ENCODE measurements at places on chromosomes 7 and 10.

- DNase-seq: no peak
Measured at GRCh38 chr10:85458324-85458723, 908.3 kb downstream of the GRID1 start.

DNA sequence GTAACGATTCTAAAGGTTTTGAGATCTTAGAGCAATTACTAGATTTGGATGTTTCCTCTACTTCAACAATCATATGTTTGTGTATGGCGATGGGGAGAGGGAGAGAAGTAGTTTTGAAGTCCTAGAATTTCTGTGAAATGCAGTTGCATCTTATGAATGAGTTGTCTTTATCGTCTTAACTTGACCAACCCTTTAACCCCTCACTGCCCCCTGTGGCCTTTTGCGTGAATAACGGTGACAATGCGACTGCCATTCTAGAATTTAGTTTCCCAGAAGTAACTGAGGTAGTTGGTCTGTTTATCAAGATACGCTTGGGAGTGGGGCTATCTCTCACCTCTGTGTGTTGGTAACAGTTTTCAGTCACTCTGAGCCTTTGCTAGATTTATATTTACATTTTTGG lies 204.6 kb downstream of the HDAC9 start:
- DNase-seq: no peak

- no peak for DNase-seq
Measured at GRCh38 chr7:3408814-3409595, 108.0 kb downstream of the SDK1 start.

GRCh38 chr7:6917258-6917657 lies 91.2 kb upstream of the CCZ1B start:
- DNase-seq: no peak

- peak; percentile 84 for DNase-seq
Measured at GRCh38 chr7:74482629-74483401, 29.1 kb downstream of the GTF2IRD1 start.

DNA sequence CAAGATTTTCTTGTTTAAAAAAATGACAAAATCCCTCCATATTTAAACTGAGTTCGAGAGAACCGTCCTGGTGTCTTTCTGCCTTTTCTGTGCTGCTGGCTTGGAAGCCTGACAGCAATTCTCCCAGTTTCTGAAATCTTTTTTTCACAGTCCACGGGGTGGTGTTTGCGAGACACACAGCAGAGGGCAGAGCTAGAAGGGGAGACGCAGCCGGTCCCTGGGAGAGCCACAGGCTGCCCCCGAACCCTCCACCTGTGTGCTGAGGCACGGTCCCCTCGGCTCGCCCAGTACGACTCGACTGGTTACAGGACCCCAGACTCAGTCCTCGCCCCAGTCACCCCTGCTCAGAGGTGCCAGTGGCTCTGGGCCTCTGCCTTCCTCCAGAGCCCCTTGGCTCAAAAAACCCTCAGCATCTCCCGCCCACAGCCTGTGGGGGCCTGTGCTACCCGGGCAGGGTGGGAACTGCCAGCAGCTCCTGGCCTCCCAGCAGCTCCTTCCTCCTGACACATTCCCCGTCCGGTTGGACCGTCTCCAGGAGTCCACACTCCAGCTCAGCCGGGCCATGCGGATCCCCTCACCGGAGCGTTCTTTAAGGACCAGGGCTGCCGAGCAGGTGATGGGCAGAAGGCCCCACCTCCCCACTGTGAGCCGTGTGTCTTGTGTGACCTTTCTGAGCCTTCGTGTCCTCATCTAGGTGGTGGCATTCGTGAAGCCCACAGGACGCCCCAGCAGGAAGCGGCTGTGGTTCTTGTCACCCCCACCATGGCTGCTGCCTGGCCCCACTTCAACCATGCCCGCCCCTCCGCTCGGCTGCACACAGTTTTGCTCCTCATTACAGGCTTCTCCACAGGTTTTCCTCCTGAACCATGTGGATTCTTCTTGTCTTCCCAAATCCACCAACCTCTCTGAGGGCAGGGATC lies 52.3 kb upstream of the EN2 start:
- DNase-seq: no peak

GRCh38 chr10:51141010-51141409 lies 66.7 kb downstream of the PRKG1 start:
- no peak for DNase-seq

GRCh38 chr7:94656925-94657731 lies 1.2 kb upstream of the SGCE start:
- DNase-seq: no peak

- DNase-seq: no peak
Measured at GRCh38 chr10:113576852-113577251, 24.0 kb downstream of the HABP2 start.

GRCh38 chr7:96269246-96269994 lies 52.5 kb downstream of the SLC25A13 start:
- DNase-seq: no peak

DNA sequence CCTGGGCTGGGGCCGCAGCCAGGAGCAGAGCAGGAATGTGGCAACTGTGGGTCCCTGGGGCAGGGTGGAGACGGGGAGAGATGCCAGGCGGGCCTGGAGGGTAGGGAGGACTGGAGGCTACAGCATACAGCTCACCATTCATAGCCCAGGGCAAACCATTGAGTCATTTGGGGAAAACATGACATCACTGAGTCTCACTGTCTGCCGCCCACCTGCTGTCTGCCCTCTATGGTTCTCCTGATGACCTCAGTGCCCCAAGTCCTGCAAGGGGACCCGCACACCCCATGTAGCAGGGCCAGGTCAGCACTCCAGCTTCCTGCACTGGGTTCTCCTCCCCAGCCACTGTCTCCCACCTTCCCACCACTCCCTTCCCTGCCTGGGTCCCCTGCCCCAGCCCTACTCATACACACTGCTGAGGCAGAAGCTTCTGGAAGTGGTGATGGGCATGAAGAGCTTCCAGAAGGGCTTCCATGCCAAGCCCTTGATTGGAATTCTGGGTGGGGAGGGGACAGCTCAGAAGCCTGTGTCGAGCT lies 10.4 kb downstream of the CHST3 start:
- no peak for DNase-seq

DNA sequence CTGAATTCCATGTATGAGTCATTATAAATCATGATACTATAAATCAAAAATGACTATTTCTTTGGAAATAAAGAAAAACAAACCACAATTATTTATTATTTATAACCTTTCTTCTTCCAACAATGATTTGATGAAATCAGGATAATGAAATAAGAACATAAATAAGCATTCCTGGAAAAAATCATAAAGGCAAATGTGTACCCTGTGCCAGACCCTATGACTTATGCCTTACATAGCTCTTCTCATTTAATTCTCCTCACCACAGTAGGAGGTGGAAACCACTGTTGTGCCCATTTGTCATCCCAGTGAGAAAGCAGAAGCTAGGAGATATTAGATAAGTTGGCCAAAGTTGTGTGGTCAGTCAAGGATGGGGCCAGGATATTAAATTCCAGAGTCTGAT lies 255.1 kb downstream of the DOCK4 start:
- DNase-seq: no peak

GRCh38 chr7:136184719-136185118 lies 207.6 kb upstream of the MTPN start:
- no peak for DNase-seq

- no peak for DNase-seq
Measured at GRCh38 chr7:34064519-34065158, 159.3 kb downstream of the BMPER start.

DNA sequence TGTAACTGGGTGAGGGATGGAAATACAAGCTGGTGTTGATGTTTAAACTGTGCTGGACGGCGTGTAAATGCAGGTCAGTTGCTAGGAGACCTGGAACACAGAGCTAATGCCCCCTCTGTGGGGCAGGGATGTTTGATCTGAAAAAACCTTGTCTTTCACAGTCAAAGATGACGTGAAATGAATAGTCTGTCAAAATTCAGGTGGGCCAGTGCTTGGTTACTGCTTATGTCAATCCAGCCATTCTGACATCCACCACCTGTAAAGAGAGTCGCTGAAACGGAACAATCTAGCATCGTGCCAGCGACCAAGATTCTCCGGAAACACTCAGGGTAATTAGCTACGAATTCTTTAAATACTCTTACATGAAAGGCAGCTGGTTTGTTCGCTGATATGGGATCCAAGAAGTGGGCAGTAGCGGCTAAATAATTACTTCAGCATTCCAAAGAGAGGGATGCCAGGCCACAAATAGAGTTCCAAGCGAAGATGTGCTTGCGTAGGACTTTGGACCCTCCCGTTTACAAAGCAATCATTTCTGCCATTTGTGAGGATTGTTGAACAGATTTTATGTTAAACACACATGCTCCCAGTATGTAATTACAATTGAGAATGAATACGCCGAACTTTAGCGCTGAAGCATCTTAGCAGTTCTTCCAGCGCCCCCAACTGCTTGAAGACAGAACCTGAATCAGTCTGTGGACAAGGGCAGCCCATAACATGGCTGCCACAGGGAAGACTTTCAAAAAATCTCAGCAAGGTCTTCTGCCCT lies 7.3 kb upstream of the ASB4 start:
- DNase-seq: peak; percentile 4

DNA sequence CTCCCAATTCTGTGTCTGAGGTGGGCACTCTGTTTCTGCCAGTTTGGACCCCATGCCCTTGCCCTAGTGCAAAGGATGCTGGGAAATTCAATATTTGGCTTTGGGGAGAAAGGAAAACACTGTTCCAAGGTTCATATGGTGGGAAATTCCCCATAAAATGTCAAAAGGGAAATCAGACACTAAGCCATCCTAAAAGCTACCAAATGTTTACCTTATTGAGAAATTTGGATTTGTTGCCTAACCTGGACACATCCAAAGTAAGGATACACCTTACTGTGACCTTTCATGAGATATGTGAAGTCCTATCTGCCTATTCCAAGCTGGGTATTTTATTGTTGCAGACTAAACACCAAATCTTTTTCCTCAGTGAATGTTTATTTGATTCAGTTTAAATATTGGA lies 109.1 kb downstream of the CYP26A1 start:
- DNase-seq: no peak

DNA sequence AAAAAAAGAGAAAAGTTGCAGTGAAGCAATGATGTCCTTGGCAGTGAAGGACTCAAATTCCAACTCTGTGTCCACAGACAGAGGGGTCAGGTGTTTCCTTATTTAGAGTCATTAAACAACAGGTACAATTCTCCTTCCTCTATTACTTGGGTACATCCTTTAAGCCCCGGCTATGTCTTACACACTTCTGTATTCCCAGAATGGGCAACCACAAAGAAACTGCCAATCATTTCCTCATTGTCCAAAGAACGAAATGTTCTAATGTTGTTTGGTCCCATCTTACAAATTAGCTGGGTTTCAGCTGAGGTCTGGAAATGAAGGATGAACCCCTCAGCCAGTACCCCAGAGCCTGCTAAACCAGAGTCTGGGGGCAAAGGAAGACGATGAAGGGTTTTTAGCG lies 59.5 kb downstream of the GRB10 start:
- DNase-seq: no peak

- DNase-seq: no peak
Measured at GRCh38 chr7:27427416-27427815, 184.8 kb downstream of the EVX1 start.

DNA sequence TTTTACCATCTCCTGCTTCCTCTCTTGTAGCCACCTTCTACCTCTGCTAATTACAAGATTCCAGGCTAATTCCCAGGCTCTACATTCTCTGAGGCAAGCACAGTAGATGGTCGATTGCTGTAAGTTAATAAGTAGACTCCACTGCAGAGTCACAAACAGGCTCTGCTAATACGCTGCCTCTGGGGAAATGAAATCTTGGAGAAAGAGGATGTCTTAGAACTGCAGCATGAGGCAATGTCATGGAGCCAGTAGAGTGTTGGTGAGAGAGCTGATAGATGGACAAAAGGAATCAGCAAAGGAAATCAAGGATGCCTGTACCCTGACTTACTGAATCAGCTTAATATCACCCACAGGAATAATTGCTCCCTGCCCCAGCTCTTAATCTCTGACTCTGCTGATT lies 1260.3 kb downstream of the XPNPEP1 start:
- no peak for DNase-seq

- peak; percentile 63 for DNase-seq
Measured at GRCh38 chr7:38321515-38321944, 48.1 kb upstream of the TARP start.

DNA sequence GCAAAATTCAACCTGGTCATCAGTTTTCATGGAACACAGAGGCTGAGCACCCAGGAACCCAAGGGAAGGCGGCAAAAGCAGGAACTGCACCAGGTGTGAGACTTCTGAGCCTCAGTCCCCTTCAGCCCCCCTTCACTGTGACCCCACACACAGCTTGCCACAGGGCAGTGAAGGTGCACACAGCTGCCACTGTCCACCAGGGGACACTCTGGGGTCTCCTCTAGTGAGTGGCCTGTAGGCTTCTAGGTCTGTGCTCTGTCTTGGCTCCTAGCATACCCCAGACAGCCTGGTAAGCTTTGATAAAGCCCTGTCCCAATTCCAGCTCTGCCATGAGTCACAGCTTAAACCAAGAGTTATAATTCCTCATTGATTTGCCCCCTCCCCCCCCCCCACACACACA lies 12.1 kb downstream of the KCNH2 start:
- DNase-seq: no peak

GRCh38 chr10:129741280-129741977 lies 222.6 kb downstream of the EBF3 start:
- DNase-seq: no peak

DNA sequence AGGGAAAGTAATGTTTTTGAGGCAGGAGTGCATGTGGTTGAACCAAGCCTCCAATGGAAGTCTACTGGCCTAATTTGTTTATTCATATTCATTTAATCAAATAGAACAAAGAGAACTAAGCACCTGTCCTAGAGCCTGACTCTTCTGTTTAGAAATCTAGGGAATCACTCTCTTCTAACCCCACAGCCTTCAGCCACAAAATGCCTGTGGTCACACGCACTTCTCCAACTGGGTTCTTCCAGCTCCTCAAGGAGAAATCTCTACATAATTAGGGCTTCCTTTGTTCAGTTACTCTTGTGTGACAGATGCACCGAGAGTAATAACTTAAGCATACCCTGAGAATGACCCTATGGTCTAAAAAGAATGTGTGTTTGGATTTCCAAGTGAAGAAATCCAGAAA lies 133.7 kb upstream of the NAMPT start:
- DNase-seq: no peak

- no peak for DNase-seq
Measured at GRCh38 chr10:101781984-101782810, 1.0 kb downstream of the NPM3 start.

DNA sequence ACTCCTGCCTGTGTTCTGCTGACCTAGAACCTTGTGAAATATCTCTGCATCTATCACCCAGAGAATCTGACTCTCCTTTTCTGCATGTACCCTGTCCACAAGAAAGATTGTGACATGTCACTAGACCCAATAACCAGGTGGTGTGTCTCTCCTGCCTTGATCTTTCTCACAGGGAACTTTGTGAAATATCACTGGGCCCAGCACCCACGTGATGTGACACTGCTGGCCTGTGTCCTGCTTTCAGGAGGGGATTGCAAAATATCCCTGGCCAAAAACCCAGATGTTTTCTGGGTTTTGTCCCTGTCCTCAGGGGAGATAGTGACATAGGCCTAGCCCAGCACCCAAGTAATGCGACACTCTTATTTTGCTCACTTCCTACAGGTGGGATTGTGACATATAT lies 10.1 kb upstream of the ZNF107 start:
- DNase-seq: no peak

GRCh38 chr7:129741743-129742213 lies 130.3 kb downstream of the NRF1 start:
- DNase-seq: no peak

- DNase-seq: no peak
Measured at GRCh38 chr10:114017271-114017670, 26.4 kb upstream of the ADRB1 start.

Measured in AG09319 (cell line).